ENCODE measurements at places on chromosomes 5 and 9. TPM values are rescaled to one million over a fixed set of nuclear protein-coding genes. Genes with fewer than 3 reads are reported as not detected.

The CCNB1 gene
- total RNA-seq: 105 TPM

The CCDC192 gene
- total RNA-seq: 0.60 TPM

DNA sequence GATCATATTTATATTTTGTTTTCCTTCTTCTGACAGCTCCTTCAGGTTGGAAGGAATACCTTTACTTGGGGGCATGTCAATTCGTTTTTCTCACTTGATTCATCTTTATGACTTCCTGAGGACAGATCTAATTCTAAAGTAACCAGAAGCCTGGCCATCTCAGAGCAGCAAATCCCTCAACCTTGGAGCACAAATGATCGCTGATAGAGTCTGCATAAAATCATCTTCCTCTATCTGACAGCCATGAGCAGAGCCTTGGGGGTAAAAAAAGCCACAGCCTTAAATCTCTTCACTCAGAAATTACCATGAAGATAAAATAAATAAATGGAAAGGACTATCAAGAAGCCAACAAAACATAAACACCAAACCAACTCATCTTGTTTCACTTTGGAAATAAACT lies 325.8 kb downstream of the PRR16 start:
- H3K4me1 ChIP-seq: peaks cover 2% of the 10 kb centered on the region
- H3K27me3 ChIP-seq: no peaks in the 10 kb centered on the region
- H3K36me3 ChIP-seq: no peaks in the 10 kb centered on the region
- H3K27ac ChIP-seq: no peak overlapping the region
- DNase-seq: no peak

The CTSV gene
- 10.5 TPM for total RNA-seq

The NADK2 gene
- 41.8 TPM for total RNA-seq

- peaks cover 1% of the 10 kb centered on the region for H3K36me3 ChIP-seq
- peak; percentile 72 for DNase-seq
- no peaks in the 10 kb centered on the region for H3K27me3 ChIP-seq
- no peak overlapping the region for H3K27ac ChIP-seq
- H3K4me3 ChIP-seq: no peak overlapping the region
These were observed 58.6 kb downstream of the IL6ST start for GRCh38 chr5:55936100-55936693.

The RMI1 gene
- total RNA-seq: 17.0 TPM

DNA sequence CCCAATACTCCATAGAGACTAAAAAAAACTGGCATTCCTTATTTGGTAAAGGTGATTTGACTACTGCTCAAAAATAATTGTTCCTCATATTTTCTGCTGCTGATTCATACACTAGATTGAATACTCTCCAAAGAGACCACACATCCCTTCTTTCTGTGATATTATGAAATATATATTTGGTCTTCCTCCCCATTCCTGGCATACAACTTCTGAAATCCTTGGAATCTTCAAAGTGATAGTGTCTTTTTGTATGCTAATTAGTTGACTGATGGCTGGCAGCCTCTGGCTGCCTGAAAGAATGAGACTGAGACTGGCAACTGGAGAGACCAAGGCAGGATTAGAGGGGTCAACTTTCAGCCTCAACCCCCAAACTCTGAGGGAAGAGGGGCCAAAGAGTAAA lies 348.0 kb upstream of the RFX3 start:
- peaks cover 5% of the 10 kb centered on the region for H3K4me1 ChIP-seq
- H3K36me3 ChIP-seq: peaks cover 38% of the 10 kb centered on the region
- H3K27ac ChIP-seq: no peak overlapping the region
- H3K27me3 ChIP-seq: no peaks in the 10 kb centered on the region
- H3K4me3 ChIP-seq: no peak overlapping the region

The RNF183 gene
- total RNA-seq: 0.44 TPM
